ENCODE measurements at places on chromosomes 3 and 15. TPM values are rescaled to one million over a fixed set of nuclear protein-coding genes. Genes with fewer than 3 reads are reported as not detected.

GRCh38 chr3:143495527-143495926, 352.7 kb downstream of the SLC9A9 start:
- DNase-seq, result no peak

DNA sequence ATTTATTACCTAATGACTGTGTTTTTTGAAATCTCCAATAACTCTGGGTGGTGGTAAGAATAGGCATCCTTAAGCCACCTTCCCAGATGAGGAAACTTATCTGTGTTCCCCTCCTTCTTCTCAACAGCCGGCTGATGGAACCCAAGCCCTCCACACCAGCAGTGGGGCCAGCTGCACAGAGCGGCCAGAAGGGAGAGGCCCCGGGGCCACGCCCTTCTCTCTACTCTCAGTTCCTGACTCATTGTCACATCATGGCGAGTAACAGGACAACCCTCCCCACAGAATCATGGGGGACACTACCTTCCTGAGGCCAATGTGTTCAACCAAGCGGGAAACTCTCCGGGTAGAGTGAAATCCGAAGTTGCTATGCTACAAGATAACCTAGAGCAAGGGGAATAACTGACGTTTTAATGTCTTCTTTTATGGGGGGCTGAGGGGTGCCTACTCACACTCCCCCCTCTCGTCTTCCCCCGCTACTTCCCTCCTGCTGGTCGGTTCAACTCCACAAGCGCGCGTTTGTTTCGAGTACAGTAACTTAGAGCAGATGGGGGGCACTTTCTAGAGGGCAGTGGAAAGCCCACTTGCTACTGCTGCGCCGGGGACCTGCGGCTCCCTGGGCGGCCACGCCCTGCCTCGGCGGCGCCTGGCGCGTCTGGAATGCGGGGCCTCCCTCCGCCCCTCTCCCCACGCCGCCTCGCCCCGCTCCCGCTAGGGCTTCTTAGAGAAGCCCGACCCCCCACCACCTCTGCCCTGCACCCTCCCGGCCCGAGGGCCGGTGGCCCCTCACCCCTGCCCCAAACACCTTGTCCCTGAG, 621 bp downstream of the ANXA2 start:
- peak; percentile 70 for DNase-seq

CFAP91 gene
- 0.57 TPM for total RNA-seq

DNA sequence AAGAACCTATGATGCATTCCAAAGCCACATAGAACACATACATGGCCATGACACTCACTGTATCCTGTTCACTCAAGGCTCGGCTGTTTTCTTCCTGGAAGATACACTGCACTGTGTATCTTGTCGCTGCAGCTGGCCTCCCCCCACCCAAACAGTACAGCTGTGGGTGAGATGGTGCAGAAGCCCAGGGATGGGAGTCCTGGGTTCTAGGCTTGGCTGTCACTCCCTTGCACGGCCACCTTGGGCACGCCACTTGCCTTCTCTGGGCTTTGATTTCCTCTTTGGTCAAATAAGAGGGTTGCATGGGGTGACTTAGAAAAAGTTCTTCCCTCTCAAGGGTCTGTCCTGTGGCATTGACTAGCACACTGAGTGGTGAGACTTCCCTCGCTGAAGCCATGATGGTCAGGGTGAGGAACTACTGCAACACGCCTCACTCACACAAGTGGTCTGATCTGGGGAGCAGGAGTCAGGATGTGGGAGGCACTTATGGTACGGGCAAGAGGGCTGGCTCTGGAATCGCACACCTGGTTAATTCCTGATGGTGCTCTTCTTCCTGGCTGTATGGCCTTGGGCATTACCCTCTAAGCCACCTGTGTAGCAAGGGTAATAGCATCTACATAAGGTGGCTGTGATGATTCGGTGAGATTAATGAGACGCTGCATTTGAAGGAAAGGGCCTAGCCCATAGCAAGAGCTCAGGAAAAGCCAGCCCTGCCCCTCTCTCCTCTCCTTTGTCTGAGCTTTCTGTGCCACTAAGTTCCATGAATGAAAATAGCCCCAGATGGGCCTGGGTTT, 44.0 kb downstream of the ANP32A start:
- DNase-seq, result no peak

Data from activated naive CD4-positive, alpha-beta T cell treated with anti-CD3 and anti-CD28 coated beads for 36 hours (primary cell).